ENCODE measurements at places on chromosomes 2 and 18.

DNA sequence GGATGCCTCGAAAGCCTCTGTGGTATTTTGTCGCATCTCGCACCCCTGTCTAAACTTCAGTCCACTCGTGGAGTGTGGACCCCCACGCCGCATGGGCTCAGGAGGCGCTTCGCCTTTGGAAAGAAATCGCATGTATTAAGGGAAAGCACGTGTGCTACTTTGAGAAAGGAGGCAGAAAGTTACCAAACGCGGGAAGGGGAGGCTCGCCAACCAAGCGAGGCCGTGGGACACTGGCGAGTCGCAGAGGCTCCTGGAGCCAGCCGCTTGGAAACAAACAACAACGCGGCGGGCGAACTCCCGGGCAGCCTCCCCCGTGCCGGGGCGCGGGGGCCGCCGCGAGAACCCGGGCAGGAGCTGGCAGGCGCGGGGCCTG, 455 bp upstream of the AGAP1 start:
- DNase-seq = no peak

DNA sequence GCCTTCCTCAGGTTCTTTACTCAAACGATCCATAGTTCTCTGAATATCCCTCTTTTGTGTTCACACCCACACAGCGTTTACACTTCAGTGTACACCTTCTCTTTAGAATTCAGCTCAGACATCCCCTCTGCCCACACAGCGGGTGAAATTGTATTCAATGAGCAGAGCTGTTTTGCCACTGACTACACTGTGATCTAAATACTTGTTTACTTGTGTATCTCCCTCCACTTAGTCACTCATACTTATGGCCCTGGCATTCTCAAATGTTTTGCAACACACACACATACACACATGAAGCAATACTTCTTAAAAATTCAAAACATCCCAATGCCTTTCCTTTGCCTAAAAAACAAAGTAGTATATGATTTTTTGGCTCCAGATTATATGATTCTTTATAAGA, 297.1 kb downstream of the TMX3 start:
- no peak for DNase-seq

- DNase-seq = no peak
Observed at GRCh38 chr2:239359196-239359912, 41.5 kb downstream of the HDAC4 start.

DNA sequence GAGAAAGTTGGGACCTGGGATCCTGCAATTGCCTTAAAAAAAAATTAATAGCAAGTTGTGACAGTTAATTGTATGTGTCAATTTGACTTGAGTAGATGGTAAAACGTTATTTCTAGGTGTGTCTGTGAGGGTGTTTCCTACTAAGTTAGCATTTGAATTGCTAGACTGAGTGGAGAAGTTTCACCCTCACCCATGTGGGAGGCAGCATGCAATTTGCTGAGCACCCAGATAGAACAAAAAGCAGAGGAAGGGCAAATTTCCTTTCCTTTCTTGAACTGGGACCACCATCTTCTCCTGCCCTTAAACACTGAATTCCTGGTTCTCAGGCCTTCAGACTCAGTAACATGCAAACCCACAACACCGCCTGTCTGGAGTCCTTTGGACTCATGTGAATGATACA, 455.7 kb downstream of the GALR1 start:
- no peak for DNase-seq

DNA sequence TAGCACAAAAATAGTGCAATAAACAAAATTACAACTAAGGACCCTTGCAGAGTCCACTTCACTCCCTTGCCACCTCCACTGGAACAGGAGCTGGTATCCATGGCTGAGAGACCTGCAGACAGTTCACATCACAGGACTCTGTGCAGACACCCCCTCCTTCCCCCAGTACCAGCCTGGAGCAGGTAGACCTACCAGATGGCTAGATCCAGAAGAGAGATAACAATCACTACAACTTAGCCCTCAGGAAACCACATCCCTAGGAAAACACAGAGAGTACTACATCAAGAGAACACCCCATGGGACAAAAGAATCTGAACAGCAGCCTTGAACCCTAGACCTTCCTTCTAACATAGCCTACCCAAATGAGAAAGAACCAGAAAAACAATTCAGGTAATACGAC, 49.8 kb downstream of the FBXO15 start:
- DNase-seq = no peak

DNA sequence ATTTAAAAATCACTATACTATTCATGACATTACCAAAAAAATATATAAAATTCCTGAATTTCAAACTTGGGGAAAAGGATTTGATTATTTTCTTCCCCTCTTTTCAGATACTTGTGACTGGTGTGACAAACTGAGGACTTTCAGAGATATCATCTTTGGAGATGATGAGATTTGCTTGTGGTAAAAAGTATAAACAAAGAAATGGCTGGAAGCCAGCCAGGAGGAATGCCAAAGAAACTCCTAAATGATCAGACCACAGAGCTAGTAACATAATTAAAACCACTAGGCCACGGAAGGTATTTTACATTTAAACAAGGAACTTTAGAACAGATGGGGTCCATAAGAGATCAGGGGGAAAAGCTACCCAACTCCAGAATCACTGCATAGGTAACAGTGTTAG, 58.7 kb downstream of the PIGN start:
- no peak for DNase-seq

Measured in activated naive CD8-positive, alpha-beta T cell treated with anti-CD3 and anti-CD28 coated beads, Interleukin-2, amount 50 U/mL, for 16 hours (primary cell).